ENCODE measurements at places on chromosomes 7 and 10. TPM values are rescaled to one million over a fixed set of nuclear protein-coding genes. Genes with fewer than 3 reads are reported as not detected.

DNA sequence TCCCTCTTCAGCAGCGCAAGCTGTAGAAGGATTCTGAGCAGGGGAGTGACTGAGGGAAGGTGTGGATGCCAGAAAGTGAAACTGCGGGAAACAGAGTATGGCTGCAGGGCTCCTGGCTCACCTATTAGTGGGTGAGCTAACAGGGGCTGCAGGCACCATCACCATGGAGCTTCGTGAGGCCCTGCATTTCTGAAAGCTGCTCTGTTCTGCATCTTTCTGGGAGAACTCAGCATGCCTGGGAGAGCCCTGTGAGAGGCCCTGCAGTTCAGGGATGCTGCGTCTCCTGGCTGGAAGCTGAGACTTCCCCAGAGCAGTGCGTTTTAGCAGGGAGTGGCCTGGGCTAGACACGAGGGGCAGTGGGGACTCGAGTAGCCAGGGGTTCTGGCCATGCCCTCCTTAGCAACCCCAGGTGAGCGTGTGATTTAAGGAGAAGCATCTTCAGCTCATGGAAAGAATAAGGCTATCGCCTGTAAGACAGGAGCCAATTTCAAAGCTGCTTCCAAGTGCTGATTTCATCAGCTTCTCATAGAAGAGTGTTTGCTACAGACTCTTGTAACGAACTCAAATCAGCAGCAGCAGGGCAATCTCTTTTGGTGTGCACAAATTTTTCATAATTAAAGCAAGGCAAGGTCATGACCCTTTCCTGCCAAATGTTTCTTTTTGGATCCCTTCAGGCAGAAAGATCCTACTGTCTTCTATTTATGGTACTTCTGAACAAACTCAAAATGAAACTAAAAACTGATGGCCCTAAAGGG is 293.6 kb upstream of the ZNF32 start:
- H3K4me3 ChIP-seq = no peak overlapping the region
- H3K27me3 ChIP-seq = peaks cover 6% of the 10 kb centered on the region
- DNase-seq = no peak

DNA sequence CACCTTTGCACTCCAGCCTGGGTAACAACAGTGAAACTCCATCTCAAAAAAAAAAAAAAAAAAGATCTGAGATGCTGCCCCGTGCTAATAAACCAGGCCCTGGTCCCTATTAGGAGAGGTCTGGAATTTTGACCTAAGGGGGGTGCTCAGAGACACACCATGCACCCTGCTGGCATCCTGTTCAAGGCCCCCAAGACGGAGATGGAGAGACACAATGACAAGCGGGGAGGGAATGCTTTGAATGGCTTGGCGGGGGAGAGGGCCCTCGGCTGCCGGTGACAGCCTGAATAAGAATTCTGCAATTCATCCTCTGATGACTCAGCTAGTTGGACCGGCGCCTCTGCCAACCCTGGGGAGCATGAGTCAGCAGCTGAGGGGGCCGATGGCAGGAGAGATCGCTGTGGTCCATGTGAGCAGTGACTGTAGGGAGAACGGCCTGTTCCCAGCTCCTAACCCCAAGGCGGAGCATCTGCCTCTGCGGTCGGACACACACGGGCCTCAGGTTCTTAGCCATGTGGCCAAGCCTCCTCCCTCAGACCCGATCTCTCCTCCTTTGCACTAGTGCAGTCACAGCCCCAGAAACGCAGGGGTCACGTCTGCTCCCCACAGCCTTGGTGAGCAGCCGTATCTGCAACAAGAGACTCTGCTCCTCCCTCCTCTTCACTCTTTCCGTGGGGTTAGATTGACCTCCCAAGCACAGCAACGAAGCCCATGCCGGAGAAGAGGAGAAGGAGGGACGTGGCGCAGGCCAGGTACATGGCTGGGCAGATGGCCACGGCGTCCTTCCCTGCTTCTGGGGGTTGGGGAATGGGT is 14.9 kb downstream of the TRIM56 start:
- no peak overlapping the region for H3K4me3 ChIP-seq
- H3K27me3 ChIP-seq = peaks cover 37% of the 10 kb centered on the region
- no peak overlapping the region for H3K27ac ChIP-seq
- no peaks in the 10 kb centered on the region for H3K4me1 ChIP-seq
- no peaks in the 10 kb centered on the region for H3K36me3 ChIP-seq
- DNase-seq = no peak

- H3K4me1 ChIP-seq = no peaks in the 10 kb centered on the region
- H3K4me3 ChIP-seq = no peak overlapping the region
- H3K27me3 ChIP-seq = peaks cover 18% of the 10 kb centered on the region
- no peak for DNase-seq
- H3K36me3 ChIP-seq = no peaks in the 10 kb centered on the region
Observed at GRCh38 chr10:70978181-70978580, 89.8 kb upstream of the PCBD1 start.

GRCh38 chr10:76352300-76352699 is 920.9 kb downstream of the LRMDA start:
- H3K4me1 ChIP-seq = peaks cover 2% of the 10 kb centered on the region
- H3K27ac ChIP-seq = no peak overlapping the region
- H3K4me3 ChIP-seq = no peak overlapping the region
- H3K27me3 ChIP-seq = no peaks in the 10 kb centered on the region

DNA sequence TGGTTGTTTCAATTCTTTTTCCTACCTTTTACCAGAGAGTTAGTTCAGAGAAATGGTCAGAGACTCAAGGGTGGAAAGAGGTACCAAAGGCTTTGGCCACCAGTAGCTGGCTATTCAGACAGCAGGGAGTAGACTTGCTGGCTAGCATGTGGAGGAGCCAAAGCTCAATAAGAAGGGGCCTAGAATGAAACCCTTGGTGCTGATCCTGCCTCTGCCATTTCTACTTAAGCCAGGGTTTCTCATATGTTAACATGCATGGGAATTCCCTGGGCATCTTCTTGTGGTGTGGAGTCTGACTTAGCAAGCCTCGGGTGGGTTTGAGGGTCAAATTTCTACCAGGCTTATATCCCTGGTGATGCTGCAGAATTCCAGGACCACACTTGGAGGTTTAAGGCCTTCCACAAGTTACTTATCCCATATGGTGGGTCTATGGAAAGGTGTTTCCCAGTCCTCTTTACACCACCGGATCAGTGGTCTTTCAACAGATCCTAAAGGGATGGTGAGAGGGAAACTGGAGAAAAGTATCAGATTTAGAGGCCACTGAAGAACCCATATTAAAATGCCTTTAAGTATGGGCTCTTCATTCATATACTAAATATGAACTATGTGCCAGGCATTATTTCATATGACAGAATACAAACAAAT is 3.2 kb downstream of the IL6 start:
- H3K4me1 ChIP-seq = peaks cover 9% of the 10 kb centered on the region
- H3K36me3 ChIP-seq = no peaks in the 10 kb centered on the region
- H3K4me3 ChIP-seq = no peak overlapping the region
- peaks cover 13% of the 10 kb centered on the region for H3K27me3 ChIP-seq

DNA sequence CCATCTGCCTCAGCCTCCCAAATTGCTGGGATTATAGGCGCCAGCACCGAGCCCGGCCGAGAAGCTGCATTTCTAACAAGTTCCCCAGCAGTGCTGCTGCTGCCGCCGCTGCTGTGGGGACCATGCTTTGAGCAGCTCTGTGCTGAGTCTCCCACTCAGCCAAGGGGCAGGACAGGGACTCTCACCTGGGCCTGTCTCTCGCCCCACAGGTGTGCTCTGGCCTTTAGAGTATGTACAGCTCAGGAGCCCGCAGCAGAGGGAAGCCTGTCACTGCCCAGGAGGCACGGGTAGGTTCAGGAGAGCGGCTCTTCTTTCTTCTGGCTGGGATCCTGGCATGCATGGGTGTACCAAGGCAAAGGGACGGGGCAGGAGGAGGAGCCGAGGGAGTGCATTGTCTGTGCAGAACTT is 130.1 kb downstream of the CAMK1D start:
- H3K27me3 ChIP-seq = peaks cover 9% of the 10 kb centered on the region
- no peaks in the 10 kb centered on the region for H3K4me1 ChIP-seq
- H3K4me3 ChIP-seq = no peak overlapping the region
- no peak for DNase-seq
- no peak overlapping the region for H3K27ac ChIP-seq
- H3K36me3 ChIP-seq = peaks cover 2% of the 10 kb centered on the region

GRCh38 chr10:79927111-79927828 is 21.6 kb downstream of the SFTPD start:
- no peak overlapping the region for H3K27ac ChIP-seq
- DNase-seq = no peak
- no peak overlapping the region for H3K4me3 ChIP-seq
- H3K36me3 ChIP-seq = no peaks in the 10 kb centered on the region
- peaks cover 21% of the 10 kb centered on the region for H3K27me3 ChIP-seq

DNA sequence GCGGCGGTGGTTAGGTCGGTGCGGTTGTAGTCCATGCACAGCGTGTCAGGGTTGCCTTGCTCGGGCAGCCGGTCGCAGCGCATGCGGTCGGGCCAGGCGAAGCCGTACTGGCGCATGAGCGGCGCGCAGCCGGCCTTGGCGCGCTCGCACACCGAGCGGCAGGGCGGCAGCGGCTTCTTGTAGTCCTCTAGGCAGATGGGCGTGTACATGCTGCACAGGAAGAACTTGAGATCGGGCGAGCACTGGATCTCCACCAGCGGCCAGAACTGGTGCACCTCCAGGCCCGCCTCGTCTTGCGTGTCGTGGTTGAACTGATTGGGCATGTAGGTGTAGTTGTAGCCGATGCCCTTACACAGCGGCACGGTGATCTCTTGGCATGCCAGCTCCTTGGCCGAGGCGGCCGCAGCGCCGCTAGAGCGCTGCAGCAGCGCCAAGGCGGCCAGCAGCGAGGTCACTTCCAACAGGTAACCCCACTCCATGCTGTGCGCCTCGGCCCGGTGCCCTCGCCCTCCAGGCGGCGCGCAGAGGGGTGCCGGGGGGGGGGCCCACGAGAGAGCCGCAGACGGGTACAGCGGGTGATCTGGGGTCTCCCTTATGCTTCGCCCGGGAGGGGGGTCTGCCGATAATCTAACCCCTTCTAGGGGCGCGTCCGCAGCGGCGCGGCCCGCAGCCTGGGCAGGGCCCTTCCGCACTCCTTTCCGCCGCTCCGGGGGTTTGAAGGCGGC is 983 bp downstream of the FZD8 start:
- peak overlapping the region; percentile 77 for H3K27ac ChIP-seq
- peaks cover 19% of the 10 kb centered on the region for H3K27me3 ChIP-seq
- peak; percentile 49 for DNase-seq
- peak overlapping the region; percentile 83 for H3K4me3 ChIP-seq
- H3K4me1 ChIP-seq = peaks cover 37% of the 10 kb centered on the region
- peaks cover 1% of the 10 kb centered on the region for H3K36me3 ChIP-seq

- peaks cover 14% of the 10 kb centered on the region for H3K27me3 ChIP-seq
- H3K27ac ChIP-seq = no peak overlapping the region
- H3K4me3 ChIP-seq = no peak overlapping the region
- H3K4me1 ChIP-seq = peaks cover 3% of the 10 kb centered on the region
- DNase-seq = no peak
- H3K36me3 ChIP-seq = no peaks in the 10 kb centered on the region
Observed at GRCh38 chr7:25325186-25325757, 97.0 kb upstream of the NPVF start.

GRCh38 chr10:31749981-31750840 is 178.4 kb downstream of the ARHGAP12 start:
- H3K27me3 ChIP-seq = peaks cover under 1% of the 10 kb centered on the region
- no peak overlapping the region for H3K27ac ChIP-seq
- H3K4me1 ChIP-seq = peaks cover 4% of the 10 kb centered on the region

- H3K27ac ChIP-seq = no peak overlapping the region
- no peaks in the 10 kb centered on the region for H3K4me1 ChIP-seq
- no peaks in the 10 kb centered on the region for H3K27me3 ChIP-seq
Observed at GRCh38 chr10:68027429-68027828, 47.7 kb downstream of the HERC4 start.

DNA sequence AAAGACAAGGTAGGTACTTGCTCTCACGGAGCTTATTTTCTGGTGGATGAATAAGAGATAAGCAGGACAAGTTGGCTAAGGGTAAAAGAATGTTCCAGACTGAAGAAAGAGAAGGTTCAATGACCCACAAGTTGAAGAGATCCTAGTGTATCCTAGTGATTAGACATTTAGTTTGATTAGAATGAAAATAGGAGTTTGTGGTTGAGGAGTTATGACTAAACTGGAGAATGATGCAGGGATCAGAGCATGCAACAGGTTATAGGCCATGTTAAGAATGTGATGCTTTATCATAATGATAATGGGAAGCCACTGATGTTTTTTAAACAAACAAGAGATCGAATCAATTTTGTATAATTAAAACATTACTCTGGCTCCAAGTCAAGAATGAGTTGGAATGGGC is 357.2 kb downstream of the HPSE2 start:
- H3K27ac ChIP-seq = no peak overlapping the region
- H3K36me3 ChIP-seq = no peaks in the 10 kb centered on the region
- H3K4me3 ChIP-seq = no peak overlapping the region
- DNase-seq = no peak
- H3K27me3 ChIP-seq = no peaks in the 10 kb centered on the region

- no peaks in the 10 kb centered on the region for H3K36me3 ChIP-seq
- H3K4me1 ChIP-seq = no peaks in the 10 kb centered on the region
- H3K27ac ChIP-seq = no peak overlapping the region
- H3K27me3 ChIP-seq = no peaks in the 10 kb centered on the region
- H3K4me3 ChIP-seq = no peak overlapping the region
- no peak for DNase-seq
Observed at GRCh38 chr7:82805527-82805960, 357.1 kb downstream of the PCLO start.

DNA sequence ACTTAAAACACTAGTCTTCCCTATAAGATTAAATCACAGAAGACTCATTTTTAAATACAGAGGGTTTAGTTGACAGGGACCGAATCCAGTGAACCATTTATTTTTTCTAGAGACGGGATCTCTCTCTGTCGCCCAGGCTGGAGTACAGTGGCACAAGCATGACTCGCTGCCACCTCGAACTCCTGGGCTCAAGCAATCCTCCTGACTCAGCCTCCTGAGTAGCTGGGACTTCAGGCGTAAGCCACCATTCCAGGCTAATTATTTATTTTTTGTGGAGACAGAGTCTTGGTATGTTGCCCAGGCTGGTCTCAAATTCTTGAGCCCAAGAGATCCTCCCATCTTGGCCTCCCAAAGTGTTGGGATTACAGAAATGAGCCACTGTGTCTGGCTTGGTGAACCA is 20.9 kb upstream of the LYZL1 start:
- H3K4me3 ChIP-seq = no peak overlapping the region
- peaks cover 8% of the 10 kb centered on the region for H3K27me3 ChIP-seq
- no peak for DNase-seq

- H3K4me3 ChIP-seq = no peak overlapping the region
- DNase-seq = no peak
- peaks cover 7% of the 10 kb centered on the region for H3K4me1 ChIP-seq
- H3K27me3 ChIP-seq = peaks cover 12% of the 10 kb centered on the region
- no peaks in the 10 kb centered on the region for H3K36me3 ChIP-seq
- no peak overlapping the region for H3K27ac ChIP-seq
Observed at GRCh38 chr7:28573651-28574301, 161.5 kb downstream of the CREB5 start.

- H3K27ac ChIP-seq = peak overlapping the region; percentile 31
- H3K27me3 ChIP-seq = no peaks in the 10 kb centered on the region
- no peak overlapping the region for H3K4me3 ChIP-seq
Observed at GRCh38 chr10:73044378-73045285, 52.0 kb downstream of the P4HA1 start.

- H3K27ac ChIP-seq = no peak overlapping the region
- no peak for DNase-seq
- H3K27me3 ChIP-seq = peaks cover 23% of the 10 kb centered on the region
- H3K4me3 ChIP-seq = no peak overlapping the region
- H3K36me3 ChIP-seq = no peaks in the 10 kb centered on the region
- no peaks in the 10 kb centered on the region for H3K4me1 ChIP-seq
Observed at GRCh38 chr10:98316661-98317060, 48.7 kb upstream of the LOXL4 start.

Gene OPN1SW
- not detected for total RNA-seq

Gene SLC18A2
- total RNA-seq = 0.20 TPM

Gene CUZD1
- not detected for total RNA-seq

Gene ZNF736
- not detected for total RNA-seq

Gene POM121
- 53.2 TPM for total RNA-seq

Gene GRID1
- 0.42 TPM for total RNA-seq

Gene ACTL6B
- total RNA-seq = 4.2 TPM

Gene CALCR
- total RNA-seq = not detected

Gene HOXA6
- total RNA-seq = not detected

Data from progenitor cell of endocrine pancreas (in vitro differentiated cells).